ENCODE measurements at places on chromosomes 16 and 17.

DNA sequence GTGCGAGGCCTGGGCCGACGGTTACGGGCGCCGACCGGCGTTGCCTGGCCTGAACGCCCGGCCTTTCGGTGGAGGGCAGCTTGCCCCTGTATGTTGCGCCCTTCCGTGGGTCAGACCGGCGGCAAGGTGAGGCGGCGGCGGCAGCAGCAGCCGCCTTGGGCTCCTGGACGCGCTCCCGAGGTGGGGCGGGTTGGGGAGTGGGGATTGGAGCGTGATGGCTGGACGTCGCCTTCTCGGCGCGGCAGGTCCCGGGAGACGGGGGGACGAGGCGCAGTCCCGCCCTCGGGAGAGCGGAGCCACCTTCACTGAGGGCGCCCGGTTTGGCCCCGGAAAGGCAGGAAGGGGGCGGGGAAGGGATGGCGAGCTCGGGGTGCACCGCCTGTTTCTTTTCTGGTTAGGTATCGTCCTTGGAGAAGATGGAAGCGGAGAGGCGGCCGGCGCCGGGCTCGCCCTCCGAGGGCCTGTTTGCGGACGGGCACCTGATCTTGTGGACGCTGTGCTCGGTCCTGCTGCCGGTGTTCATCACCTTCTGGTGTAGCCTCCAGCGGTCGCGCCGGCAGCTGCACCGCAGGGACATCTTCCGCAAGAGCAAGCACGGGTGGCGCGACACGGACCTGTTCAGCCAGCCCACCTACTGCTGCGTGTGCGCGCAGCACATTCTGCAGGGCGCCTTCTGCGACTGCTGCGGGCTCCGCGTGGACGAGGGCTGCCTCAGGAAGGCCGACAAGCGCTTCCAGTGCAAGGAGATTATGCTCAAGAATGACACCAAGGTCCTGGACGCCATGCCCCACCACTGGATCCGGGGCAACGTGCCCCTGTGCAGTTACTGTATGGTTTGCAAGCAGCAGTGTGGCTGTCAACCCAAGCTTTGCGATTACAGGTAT is 671 bp downstream of the DGKE start:
- DNase-seq: peak; percentile 34

GRCh38 chr16:54244061-54244886 is 42.3 kb downstream of the IRX3 start:
- no peak for DNase-seq

GRCh38 chr17:78797691-78798585 is 15.9 kb upstream of the CYTH1 start:
- DNase-seq: no peak

DNA sequence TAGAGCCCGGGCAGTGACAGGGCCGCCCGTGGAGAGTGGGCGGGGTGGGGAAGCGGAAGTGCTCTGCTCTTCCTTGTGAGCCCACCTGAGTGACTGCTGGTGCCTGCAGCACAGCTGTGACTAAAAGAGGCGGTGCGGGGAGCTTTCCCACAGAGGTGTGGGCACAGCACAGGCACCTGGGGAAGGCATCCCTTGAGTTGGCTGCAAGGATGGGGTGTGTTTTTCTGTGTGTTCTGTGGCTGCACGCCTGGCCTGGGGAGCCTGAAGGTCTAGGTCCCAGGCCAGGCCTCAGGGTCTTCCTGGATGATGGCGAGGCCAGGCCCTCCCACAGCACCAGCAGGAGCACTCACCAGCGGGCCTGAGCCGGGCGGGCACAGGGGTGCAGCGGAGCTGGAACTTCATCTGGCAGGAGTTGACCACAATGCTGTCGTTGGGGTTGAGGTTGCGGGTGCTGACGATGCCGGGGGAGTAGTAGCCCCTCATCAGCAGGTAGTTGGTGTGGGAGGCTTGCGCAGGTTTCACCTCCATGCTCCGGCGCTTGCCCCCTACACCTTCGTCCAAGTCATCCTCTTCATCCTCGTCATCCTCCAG is 67.1 kb downstream of the IL21R start:
- DNase-seq: no peak

DNA sequence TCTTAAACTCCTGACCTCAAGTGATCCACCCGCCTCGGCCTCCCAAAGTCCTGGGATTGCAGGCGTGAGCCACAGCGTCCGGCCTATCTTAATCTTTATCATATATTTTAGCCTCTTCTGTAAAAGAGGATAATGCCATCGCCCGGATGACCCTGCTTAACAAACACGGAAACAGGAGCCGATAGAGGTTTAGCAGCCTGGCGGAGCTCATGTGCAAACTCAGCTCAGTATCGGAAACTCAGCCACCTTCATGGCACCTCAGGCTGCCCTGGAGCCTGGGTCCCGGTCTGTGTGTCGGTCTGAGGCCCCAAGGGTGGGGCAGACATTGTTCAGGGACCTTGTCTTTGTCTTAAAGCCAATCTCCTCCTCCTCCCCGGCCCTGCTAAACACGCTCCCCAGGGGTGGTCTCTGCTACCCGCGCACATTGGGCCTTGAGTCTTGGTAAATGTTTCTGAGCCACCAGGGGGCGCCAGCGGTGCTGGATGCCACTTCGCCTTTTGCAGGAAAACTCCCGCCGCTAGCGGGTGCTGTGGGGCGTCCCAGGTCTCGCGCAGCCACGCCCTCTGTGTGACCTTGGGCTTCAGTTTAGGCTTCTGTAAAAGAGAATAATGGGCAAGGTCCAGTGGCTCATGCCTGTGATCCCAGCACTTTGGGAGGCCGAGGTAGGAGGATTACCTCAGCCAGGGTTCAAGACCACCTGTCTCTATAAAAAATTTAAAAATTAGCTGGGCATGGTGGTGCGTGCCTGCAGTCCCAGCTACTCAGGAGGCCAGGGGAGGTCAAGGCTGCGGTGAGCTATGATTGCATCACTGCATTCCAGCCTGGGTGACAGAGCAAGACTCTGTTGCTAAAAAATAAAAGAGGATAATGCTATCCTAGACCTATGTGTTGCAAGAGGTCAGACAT is 2.7 kb downstream of the CETP start:
- DNase-seq: peak; percentile 90

DNA sequence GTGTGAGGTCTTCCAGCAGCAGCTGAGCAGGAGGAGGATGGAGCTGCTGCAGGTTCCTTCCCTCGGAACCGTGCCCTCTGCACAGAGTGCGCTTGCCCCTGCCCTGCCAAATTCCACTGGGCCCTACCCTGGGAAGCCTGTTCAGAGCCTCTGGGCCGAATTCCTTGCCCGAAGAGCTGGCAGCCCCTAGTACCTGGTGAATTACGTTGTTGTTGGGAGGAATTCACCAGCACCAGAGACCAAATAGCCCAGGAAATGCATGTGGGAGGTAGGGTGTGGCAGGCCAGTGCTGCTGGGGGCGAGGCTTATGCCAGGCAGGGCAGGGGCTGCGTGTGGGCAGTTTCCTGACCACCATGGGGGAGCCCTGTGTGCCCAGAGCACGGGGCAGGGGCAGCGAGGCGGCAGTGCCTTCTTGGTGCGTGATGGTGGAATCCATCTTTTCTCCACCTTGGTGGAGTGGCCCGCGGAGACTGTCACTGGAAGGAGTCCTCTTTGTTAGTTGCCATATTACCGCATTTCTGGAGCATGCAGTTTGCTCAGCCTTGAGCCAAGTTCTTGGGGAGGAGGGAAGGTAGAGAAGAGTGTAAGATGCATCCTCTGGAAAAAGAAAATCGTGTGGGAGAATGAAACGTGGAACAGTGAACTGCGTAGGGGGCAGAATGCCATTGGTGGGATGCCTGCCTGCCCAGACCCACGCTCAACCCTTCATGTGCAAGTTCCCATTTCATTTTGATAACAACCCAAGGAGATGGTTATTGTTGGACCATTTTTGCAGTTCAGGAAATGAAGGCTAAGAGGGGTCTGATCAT is 2.3 kb downstream of the MRC2 start:
- no peak for DNase-seq

DNA sequence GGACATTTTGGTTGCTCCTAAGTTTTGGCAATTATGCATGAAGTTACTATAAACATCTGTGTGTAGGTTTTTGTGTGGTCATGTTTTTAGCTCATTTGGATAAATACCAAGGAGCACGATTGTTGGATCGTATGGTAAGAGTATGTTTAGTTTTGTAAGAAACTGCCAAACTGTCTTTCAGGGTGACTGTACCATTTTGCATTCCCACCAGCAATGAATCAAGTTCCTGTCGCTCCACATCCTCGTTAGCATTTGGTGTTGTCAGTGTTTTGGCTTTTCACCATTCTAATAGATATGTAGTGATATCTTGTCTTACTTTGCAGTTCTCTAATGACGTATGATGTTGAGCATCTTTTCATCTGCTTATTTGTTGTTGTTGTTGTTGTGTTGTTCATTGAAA is 20.2 kb downstream of the TENT4B start:
- no peak for DNase-seq

DNA sequence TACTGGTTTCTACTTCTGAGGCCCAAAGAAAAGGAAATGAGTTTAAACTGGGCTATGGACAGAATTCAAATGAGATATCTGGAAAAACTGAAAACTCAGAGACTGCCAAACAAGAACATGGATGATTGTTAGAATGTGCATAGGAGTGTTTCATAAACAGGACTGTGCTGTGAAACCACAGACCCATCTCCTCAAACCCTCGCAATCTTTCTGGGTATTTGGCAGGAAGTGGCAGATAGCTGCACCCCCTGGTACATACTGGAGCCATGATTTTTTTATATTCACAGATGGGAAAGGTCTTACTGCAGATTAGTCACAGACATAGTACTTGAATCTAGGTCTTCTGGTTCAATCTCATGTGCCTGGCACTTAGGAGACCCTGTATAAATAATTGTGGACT is 145.0 kb downstream of the CCDC182 start:
- no peak for DNase-seq

GRCh38 chr16:83956336-83957289 is 3.6 kb downstream of the OSGIN1 start:
- DNase-seq: peak; percentile 32

- DNase-seq: no peak
Measured at GRCh38 chr17:42403150-42403549, 14.9 kb upstream of the STAT3 start.

GRCh38 chr16:61237884-61238485 is 798.3 kb downstream of the CDH8 start:
- DNase-seq: no peak

DNA sequence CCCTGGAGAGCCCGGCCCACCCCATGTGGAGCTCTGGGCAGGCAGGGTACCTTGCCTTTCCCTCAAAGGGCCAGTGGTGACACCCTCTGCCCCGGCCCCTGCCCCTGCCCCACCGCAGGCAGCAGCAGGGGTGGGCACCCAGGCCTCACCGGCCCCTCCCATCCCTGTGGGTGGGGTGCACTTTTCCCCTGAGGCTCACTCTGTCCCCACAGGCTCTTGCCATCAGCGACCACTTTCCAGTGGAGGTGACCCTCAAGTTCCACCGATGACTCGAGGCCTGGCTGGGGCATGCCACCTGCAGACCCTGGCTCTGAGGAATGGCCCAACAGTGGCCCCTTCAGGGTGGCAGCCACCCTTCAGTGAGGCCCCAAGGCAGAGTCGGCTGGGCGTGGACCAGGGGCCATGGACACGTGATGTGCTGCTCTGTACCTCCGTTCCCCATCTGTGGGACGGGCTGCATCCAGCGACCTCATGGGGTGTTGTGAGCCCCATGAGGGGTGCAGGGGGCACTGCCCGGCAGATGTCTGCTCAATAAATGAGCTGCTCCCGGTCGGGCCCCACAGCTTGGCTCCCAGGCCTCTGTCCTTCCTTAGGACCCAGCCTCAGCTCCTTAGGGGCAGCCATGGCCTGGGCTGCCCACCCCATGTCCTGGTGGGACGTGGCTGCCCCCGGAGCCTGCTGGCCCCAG is 2.0 kb downstream of the DNASE1L2 start:
- no peak for DNase-seq
